HTR-8/SVneo (cell line): ENCODE measurements at places on chromosomes 7 and 10.

DNA sequence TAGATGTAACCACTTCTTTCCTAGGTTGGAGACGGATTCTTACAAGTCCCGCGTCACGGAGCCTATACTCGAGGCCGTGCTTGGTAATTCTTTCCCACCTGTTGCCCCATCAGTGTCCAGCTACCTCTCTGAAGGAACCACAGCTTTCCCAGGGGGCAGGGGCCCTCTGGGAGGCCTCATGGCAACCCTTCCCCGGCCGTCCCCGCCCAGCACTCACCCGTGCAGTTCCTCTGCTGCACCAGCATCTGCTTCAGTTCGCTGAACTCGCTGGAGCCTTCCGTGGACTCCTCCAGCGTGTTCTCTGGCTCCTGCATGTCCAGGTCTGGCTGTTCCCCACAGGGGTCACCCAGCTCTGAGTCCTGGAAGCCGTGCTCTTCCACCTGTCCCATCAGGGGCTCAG lies 24.5 kb downstream of the ZNF777 start:
- no peak for DNase-seq

DNA sequence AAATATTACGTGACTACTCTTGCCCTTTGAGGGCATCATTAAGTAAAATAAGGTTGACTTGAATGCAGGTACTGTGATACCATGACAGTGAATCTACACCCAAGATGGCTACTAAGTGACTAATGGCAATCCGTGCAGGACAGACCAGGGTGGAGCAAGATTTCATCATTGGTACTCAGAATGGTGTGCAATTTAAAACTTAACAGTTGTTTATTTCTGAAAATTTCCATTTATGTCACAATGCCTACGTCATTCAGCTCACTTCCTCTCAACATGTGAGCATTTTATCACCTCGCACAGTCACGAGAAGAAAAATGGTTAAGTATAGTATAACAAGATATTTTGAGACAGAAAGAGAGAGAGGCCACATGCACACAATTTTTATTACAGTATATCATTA lies 50.3 kb upstream of the MET start:
- no peak for DNase-seq

GRCh38 chr10:111023060-111023459 lies 53.8 kb upstream of the ADRA2A start:
- DNase-seq: no peak

GRCh38 chr7:14501436-14501835 lies 401.1 kb downstream of the DGKB start:
- no peak for DNase-seq

GRCh38 chr7:25381818-25382589 lies 153.7 kb upstream of the NPVF start:
- DNase-seq: no peak

GRCh38 chr7:131836733-131837132 lies 280.3 kb upstream of the PODXL start:
- no peak for DNase-seq

GRCh38 chr10:35191523-35191922 lies 64.9 kb downstream of the CREM start:
- no peak for DNase-seq

GRCh38 chr7:88111954-88112471 lies 107.8 kb downstream of the SRI start:
- no peak for DNase-seq

GRCh38 chr10:101566333-101567164 lies 21.5 kb downstream of the POLL start:
- no peak for DNase-seq

DNA sequence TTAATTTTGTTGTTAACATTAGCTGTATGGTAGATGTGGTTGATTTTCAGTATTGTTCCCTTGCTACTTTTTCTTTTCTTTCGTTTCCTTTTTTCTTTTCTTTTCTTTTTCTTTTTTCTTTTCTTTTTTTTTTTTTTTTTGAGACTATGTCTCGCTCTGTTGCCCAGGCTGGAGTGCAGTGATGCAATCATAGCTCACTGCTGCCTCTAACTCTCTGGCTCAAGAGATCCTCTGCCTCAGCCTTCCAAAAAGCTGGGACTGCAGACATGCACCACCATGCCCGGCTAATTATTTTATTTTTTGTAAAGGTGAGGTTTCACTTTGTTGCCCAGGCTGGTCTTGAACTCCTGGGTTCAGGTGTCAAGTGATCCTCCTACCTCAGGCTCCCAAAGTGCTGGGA lies 14.4 kb downstream of the SLC26A3 start:
- DNase-seq: no peak

DNA sequence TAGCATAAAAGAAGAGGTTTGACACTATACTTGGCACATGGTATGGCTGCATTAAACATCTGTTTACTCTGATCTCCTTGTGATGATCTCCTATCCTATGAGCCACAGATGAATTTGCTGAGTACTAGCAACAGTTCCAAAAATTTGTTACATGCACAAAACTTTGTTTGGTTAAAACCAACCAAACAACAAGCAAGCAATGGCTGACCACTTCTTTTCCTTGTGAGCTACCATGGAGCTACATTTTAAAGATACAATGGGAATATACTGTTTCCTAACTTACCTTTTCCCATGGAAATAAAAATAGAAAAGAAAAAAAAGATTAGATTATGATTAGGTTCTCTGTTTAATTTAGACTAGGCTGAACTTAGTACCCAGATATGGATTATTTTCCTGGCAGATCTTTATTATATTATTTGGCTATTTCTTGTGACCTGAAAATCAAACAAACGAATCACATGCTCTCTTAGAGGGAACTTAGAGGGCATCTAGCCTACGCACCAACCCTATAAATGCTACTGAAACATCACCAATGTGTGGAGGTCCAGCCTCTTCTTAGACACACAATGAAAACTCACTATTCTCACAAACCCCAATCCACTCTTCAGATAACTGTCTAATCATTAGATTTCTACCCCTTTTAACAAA lies 80.1 kb upstream of the FAM133B start:
- no peak for DNase-seq

DNA sequence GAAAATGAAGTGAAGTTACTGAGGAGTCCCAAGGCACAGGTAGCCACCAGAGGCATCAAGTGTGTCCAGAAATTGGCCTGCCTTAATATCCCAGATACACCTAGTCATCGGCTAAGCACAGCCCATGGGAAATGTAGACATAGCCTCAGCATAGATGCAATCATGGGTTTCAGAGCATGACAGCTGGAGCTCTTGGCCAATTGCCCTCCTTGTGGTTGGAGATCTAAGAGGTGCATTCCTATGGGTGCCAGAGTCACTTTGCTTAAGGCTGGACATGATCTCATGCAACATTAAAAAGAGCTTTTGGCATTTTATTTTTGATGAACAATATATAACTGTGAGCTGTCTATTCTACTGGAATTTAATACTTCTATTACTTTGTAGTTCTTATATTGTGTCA lies 758.0 kb upstream of the LRRTM3 start:
- peak; percentile 26 for DNase-seq

DNA sequence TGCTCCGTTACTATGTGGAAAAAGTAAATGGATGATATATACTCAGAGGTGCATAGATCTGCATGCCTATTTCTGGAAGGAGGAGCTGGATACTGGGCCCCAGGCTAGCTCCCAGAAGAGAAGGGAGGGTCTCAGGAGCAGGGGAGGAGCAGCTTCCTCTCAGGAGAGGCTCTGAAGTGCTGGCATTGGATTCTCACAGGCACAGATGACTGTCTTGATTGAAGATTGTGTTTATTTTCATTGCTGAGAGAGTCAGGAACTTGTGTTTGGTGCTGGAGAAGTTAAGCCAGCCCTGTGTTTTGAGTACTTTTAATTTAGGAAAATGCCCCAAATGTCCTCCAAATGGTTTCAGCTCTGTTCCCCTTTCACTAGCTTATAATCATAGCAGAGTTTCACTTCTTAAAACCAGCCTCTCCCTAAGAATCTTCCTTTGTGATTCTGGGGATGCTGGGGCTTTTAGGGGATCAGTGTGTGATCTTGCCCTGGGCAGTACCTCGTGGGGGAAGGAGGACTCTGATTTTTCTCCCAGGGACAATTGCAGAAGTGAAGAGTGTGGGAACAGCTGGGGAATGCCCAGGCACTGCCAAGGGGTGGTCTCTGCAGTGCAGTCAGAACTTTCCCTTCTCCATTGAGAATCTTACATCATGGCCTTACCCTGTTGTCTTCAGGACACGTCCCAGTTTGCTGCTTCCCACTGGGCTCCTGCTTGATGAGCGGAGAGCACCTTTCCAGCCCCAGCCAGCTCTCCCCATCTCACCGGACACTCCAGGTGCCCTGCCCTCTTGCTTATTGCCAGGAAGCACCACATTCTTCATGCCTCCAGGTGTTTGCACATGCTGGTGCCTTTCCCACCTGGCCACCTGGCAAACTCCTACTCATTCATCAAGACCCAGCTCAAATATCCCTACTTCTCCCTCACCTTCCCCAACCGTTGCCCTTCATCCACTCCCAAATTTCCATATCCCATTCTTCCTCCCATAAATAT lies 102.8 kb downstream of the ARHGAP22 start:
- no peak for DNase-seq

DNA sequence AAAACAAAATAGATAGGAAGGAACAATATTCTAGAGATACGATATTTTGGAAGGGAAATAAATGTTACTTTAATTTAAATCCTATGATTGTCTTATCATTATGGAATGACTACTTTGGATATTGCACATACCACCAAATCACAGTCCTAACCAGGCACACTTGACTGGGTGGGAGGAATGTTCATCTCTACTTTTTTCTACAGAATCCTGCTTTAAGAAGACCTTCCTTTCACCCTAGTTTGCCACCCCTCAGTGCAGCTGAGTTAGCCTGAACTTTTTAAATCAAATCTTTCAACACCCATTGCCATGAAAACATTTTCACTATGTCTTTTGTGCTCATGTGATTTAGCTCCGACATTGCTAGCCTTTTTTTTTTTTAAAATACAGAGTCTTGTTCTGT lies 38.1 kb downstream of the RELN start:
- DNase-seq: no peak

GRCh38 chr7:55271069-55271626 lies 94.0 kb upstream of the LANCL2 start:
- DNase-seq: peak; percentile 29

GRCh38 chr7:141133646-141134045 lies 59.8 kb downstream of the TMEM178B start:
- DNase-seq: no peak

GRCh38 chr7:153027210-153027609 lies 267.7 kb downstream of the ACTR3B start:
- no peak for DNase-seq

- no peak for DNase-seq
These were observed 72.6 kb upstream of the ZNF92 start for GRCh38 chr7:65301007-65301406.

- no peak for DNase-seq
These were observed 67.8 kb downstream of the ABI1 start for GRCh38 chr10:26792758-26793495.

DNA sequence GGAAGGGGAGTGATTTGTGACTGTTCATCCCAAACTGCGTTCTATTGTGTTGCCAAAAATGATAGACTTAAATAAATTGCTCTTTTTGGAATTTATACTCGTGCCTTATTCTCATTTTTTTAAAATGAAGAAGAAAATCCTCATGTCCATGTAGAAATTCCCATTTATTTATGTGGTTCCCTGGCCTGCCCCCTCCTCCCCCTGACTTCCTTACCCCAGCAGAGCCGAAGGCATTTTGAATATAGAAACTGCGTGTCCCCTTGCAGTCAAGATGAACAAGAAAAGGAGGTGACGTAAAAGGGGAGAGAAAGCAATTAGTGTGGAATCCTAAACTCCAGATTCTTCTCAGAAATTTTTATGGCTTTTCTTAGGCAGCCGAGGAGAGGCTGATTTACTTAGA lies 126.1 kb downstream of the FAM204A start:
- DNase-seq: no peak

DNA sequence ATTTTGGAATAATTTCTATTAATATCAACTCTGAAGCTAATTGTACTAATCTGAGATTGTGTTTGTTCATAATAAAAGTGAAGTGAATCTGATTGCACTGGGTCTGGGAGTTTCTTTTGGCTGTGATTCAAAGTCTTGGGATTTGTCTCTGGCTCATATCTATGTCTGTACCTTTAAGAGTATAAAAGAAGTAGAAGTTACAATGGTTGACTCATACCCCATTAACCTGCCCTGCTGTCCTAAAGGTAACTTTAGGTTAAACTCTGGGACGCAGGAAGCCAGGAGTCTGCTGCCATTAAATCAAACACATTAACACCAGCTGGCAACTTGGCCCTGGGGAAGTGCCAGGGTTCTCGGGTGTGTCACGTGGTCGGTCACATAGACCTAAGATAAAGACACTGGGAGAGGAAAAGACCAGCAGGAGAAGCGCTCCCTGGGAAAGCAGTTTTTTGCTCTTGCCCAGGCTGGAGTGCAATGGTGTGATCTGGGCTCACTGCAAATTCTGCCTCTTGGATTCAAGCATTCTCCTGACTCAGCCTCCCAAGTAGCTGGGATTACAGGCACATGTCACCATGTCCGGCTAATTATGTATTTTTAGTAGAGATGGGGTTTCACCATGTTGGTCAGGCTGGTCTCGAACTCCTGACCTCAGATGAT lies 17.8 kb downstream of the SCD start:
- DNase-seq: peak; percentile 84

DNA sequence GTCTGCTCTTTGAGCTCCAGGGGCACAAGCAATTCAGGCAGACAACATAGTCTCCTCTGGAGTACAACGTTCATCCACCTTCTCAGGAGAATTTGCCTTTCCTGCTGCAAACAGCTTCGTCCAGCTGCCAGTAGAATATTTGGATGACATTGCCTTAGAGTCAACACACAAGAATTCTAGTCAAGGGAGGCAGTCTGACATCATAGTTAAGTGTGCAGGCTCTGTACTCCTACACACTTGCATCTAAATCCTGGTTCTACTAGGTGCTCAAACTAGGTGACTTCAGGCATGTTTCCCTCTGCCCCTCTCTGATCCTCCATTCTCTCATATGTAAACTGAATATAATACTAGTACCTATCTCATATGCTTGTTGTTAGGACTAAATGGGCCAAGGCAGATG lies 314.8 kb downstream of the HPSE2 start:
- no peak for DNase-seq

DNA sequence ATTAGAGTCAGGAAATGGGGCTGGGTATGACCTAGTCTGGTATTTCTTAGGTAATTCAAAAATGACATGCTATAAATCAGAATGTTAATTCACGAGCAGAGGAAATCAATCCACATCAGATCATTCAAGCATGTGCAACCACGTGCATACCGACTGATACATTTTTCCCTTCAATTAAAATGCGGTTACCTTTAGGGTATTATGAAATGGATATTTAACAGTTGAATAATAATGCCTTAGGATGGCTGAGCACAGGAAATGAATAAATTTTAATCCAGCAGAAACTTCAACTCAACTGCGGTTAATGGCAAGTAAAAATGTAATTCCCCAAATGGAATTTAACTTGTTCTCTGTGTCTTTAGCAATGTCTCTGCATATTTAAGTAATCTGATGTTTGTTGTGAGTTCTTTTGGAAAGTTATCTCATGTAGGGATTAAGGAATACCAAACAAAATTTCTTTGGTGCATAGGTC lies 9.2 kb downstream of the CPA2 start:
- peak; percentile 56 for DNase-seq
